ENCODE measurements at places on chromosomes 1 and 21. TPM values are rescaled to one million over a fixed set of nuclear protein-coding genes. Genes with fewer than 3 reads are reported as not detected.

ERRFI1 gene
- total RNA-seq, result 46.2 TPM

DNA sequence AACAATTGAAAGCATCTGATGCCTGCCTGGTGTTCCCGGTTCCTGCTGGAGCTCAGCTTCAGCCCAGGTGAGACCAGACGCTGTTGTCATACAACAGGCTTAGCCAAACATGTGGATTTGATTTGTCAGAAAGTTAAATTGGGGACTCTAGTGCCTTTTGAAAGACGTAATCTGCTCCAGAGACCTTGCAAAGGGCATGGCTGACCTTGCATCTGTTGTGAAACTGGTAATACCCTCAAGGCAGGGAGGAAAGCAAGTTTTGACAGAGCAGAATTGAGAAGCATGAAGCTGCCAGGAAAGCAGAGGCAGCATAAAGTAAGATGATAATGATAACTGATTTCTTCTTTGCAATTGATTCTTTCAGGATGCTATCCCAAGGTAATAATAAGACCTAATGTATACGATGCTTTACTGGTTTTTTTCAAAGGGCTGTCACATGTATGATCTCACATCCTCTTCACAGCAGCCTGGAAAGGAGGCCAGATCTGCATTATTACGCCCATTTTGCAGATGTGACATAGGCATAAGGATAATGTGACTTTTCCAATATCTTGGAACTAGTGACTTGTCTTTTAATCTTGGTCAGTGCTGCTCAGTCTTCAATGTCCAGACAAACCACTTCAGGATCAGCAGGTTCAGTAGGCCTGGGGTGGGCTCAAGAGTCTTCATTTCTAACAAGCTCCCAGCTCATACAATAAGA lies 24.7 kb upstream of the CNN3 start:
- no peak for DNase-seq

- no peak for DNase-seq
Observed at GRCh38 chr1:212914789-212915188, 35.6 kb upstream of the VASH2 start.

NPHS2 gene
- total RNA-seq, result not detected

LRRC3 gene
- 0.26 TPM for total RNA-seq

DNA sequence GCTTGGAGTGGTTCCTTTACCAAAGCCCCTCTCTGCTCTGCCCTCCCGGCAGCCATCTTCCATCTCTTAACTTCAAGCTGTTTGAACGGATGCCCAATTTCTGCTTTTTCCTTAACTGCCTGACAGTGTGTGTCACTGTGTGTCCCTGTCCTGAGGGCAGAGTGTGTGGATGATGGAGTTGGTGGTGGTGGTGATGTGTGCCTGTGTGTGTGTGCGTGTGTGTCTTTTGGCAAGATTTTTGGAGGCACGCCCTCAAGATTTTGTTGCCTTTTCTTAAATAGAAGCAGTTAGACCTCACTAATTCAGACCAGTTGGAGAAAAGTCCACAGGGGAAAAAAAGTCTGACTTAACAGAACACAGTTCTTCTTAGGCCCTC lies 30.3 kb downstream of the SERTAD4 start:
- DNase-seq, result no peak

DNA sequence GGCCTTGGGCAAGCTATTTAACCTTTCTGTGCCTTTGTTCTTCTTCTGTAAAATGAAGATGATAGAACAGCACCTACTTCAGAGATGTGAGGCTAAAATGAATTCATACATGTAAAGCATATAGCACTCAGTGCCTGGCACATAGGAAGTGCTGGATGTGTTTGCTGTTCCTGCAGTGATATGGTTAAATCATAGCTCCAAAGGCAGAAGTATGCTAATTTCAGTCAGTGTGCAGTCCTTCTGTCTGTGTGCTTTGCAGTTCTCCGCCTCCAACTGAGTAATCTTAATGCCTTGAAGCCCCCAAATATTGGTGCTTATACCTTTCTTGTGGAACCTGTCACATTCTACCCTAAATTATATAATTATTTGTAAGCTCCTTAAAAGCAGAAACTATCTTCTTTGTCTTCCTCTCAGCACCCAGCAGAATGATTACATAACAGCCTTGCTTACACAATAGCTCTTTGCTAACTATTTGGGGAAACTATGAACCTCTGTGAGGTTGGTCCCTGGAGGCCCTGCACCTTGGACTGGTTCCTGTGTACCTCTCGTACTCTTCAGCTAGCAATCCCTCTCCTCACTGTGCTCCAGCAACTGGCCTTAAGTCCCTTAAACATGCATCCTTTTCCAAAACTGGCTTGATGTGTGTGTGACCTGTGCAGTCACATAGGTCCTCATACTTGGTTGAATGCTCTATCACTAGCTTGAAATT lies 57.0 kb upstream of the CACYBP start:
- no peak for DNase-seq

Data from fibroblast of lung (primary cell).